ENCODE measurements at places on chromosomes 7 and 10.

DNA sequence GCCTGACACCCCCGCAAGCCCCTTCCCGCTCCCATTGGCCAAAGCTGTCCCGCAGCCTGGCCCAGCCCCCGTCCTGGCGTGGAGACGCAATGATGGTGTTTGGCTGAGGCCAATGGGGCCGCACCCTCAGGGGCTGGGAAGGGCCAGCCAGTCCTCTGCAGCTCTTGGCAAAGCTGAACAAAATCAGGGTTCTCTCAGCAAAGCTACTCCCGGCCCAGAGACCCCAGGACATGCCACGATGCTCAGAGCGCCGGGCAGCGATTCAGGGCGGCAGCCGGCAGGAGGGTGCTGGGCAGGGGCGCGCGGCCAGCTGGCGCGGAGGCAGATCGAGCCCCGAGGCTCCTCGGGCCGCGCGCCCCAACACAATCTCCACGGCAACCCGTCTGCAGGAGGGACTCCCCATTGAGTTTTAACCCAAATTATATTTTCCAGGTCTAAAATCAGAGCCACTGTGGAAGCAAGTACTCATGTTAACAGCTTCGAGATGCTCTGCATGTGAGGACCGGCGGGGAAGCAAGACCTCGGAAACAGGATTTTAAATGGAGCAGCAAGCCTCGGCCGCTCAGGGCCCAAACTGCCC lies 8.8 kb upstream of the CNPY1 start:
- no peak for DNase-seq

- DNase-seq: no peak
Measured at GRCh38 chr7:64655811-64656210, 10.1 kb upstream of the ZNF107 start.

GRCh38 chr7:7249814-7250213 lies 67.5 kb downstream of the C1GALT1 start:
- no peak for DNase-seq

GRCh38 chr7:142338633-142339501 lies 81.0 kb upstream of the PRSS58 start:
- DNase-seq: peak; percentile 56

GRCh38 chr10:31771331-31771831 lies 157.2 kb downstream of the ARHGAP12 start:
- no peak for DNase-seq

DNA sequence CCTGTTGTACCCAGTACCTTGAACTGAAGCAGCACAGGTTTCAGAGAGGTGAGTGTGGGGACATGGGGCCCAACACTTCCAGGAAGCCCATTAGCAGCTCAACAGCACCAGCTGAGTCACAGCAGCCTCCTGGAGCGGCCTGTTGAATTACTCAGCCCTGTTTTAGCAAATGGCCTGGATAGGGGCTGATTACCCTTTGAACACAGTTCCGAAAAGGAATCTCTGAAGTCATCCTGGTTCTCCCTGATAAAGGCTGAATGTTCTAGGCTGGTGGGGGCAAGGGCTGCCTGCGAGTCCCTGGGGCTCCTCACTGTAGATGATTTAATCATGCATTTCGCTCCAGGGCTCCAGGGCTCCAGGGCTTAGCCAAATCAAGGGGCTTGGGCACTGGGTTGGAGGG lies 287.5 kb downstream of the GRID1 start:
- no peak for DNase-seq

DNA sequence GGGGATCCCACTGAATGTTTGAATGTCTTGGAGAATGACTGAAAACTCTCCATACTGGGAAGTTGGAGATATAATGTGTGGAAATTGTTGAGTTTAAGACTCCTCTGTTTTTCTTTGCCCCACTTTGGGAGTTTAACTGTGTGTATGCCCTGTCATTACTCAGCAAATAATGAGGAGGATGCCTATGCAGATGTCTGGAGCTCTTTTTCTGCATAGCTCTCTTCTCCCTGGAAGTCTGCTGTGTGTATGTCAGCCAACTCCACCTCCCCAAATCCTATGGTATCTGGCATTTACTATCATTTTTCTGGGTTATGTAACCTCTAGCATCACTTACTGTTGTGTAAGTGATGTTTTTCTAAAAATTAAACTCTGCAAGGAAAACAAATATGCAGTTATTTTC lies 122.2 kb downstream of the ANKRD7 start:
- DNase-seq: no peak

DNA sequence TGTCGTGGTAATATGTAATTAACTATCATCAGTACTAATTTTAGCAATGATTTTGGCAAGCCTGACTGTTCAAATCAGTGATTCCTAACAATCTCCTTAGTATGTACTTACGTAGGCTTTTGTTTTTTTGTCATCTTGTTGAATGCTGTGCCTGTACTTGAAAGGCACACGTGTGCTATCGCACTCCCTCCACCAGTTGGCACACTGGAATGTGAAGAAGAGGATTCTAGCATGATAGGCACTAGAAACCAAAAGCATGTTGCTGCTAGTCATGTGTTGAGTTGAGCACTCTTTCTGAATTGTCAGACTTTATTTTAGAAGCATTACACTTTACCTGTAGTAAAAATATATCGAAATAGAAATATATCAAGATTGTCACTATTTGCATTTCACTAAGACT lies 59.1 kb downstream of the TASOR2 start:
- no peak for DNase-seq

DNA sequence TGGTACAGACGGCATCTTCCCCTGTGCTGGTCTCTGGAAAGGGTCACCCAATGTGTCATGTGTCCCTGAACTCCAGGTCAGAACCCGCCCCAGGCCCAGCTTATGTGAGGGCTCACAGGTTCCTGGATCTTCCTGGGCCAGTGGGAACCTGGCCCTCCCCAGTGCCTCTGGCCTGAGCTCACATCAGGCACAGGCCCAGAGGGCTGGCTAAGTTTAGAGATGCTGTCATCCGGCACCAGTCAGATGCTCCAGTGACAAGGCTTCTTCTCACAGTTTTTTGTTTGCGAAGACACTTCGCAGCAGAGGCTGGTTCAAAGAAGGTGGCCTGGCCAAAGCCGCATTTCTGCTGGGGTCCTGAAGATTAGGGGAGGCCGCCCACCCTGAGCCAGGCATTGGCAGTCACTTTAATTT lies 11.8 kb downstream of the CAMK2B start:
- no peak for DNase-seq

DNA sequence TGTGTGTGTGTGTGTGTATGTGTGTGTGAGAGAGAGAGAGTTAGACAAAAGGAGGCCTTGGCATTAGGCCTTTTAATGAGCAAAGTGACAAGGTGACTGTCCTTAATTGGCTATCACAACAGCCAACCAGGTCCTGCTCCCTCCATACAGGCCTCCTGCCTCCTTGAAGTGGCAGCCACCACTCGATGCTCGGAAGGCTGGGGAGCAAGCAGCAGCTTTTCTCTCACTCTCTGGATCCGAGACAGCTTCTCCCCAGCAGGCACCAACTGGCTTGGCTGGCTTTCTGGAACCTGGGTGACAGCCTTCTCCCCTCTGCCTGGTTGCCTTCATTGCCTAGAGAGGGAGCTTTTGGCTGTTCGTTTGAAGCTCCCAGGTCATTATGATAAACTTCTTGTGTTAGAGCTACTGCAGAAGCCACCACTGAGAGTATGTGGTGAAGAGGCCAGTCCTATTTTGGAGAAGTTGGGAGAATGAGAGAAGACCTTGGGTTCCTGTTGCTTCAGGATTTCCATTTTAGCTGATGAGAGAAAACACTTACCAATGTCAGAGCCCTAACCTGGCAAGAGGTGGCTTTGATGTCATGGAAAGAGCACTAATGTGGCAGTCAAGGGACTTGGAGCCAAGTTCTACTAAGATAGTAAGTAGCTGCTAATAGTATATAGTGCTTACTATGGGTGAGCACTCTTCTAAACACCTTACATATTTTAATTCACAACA lies 37.6 kb downstream of the RPS24 start:
- no peak for DNase-seq

- no peak for DNase-seq
Measured at GRCh38 chr10:46301721-46302479, 15.1 kb downstream of the ANTXRL start.

GRCh38 chr10:24418532-24418931 lies 209.6 kb downstream of the KIAA1217 start:
- DNase-seq: no peak

DNA sequence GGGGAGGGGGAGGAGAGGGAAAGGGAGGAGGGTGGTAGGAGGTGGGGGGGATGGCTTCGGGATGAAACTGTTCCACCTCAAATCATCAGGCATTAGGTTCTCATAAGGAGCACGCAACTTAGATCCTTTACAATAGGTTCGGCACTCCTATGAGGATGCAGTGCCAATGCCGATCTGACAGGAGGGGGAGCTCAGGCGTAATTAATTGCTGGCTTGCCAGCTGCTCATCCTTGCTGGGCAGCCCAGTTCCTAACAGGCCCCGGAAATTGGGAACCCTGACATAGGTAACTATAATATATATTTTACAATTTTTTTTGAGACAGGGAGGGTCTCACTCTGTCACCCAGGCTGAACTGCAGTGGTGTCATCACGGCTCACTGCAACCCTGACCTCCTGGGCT lies 118.8 kb upstream of the SFMBT2 start:
- no peak for DNase-seq

DNA sequence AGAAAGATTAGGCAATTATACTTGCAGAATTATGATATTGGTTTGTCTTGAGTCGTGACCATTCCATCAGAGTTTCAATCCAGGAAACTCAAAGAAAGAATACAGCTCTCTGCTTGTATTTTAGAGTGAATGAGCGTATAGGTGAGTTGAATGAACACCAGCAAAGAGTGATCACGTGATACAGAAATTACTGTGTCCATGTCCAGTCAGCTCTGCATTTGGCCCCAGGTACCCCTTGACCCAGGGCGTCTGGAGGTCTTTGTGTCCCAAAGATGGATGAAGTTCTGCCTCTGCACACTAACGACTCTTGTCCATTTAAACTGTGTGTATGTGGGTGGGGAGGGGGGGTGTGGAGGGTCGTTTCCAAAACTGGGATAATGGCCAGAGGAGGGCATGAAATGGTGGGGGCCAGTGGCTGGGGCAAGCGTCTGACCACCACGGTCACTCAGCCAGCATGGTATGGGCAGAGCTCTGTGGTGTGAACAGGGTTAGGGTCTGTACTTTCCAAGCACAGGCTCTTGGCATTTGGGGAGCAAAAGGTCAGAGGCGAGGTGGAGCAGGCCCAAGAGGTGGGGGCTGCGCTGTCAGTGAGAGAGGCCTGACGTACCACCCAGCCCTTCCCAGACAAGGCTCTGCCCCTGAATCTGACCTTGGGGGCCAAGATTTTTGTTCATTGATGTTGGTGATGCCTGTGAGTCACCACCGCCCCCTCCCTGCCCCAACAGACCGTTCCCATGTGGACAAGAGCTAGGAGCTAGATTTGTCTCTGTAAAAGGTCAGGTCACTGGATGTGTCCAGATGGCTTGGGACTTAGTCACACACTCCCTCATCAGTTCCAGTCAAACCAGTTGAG lies 1.4 kb downstream of the PTPRE start:
- DNase-seq: no peak

DNA sequence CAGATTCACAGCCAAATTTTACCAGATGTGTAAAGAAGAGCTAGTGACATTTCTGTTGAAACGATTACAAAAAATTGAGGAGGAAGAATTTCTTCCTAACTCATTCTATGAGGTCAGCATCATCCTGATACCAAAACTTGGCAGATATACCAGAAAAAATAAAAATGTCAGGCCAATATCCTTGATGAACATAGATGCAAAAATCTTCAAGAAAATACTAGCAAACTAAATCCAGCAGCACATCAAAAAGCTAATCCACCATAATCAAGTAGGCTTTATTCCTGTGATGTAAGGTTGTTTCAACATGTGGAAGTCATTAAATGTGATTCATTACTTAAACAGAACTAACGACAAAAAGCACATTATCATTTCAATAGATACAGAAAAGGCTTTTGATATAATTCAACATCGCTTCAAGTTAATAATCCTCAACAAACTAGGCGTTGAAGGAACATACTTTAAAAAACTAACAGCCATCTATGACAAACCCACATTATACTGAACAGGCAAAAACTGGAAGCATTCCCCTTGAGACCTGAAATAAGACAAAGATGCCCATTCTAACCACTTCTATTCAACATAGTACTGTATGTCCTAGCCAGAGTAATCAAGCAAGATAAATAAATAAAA lies 807.7 kb upstream of the ZWINT start:
- no peak for DNase-seq

GRCh38 chr10:26859241-26860101 lies 1.3 kb downstream of the ABI1 start:
- no peak for DNase-seq
